ENCODE measurements at places on chromosomes 12 and 14. TPM values are rescaled to one million over a fixed set of nuclear protein-coding genes. Genes with fewer than 3 reads are reported as not detected.

RNF31 gene
- 30.3 TPM for total RNA-seq

ZNF268 gene
- 28.6 TPM for total RNA-seq

JAG2 gene
- 1.8 TPM for total RNA-seq

TAS2R42 gene
- not detected for total RNA-seq

KRT86 gene
- 0.17 TPM for total RNA-seq

LRP1-AS gene
- not detected for total RNA-seq

ISM2 gene
- total RNA-seq, result not detected

KLRB1 gene
- total RNA-seq, result not detected

SLC38A4 gene
- total RNA-seq, result 1.8 TPM

GPHN gene
- 13.9 TPM for total RNA-seq

CYP46A1 gene
- total RNA-seq, result under 0.01 TPM

CARMIL3 gene
- total RNA-seq, result 0.17 TPM

- DNase-seq, result peak; percentile 11
These were observed 49.9 kb downstream of the FUT8 start for GRCh38 chr14:65462411-65462810.

GRCh38 chr14:99636487-99636886, 8.4 kb upstream of the HHIPL1 start:
- no peak for DNase-seq

- DNase-seq, result no peak
These were observed 69.3 kb downstream of the COCH start for GRCh38 chr14:30943694-30944093.

- DNase-seq, result no peak
These were observed 70.0 kb downstream of the EPS8 start for GRCh38 chr12:15719230-15719629.

DNA sequence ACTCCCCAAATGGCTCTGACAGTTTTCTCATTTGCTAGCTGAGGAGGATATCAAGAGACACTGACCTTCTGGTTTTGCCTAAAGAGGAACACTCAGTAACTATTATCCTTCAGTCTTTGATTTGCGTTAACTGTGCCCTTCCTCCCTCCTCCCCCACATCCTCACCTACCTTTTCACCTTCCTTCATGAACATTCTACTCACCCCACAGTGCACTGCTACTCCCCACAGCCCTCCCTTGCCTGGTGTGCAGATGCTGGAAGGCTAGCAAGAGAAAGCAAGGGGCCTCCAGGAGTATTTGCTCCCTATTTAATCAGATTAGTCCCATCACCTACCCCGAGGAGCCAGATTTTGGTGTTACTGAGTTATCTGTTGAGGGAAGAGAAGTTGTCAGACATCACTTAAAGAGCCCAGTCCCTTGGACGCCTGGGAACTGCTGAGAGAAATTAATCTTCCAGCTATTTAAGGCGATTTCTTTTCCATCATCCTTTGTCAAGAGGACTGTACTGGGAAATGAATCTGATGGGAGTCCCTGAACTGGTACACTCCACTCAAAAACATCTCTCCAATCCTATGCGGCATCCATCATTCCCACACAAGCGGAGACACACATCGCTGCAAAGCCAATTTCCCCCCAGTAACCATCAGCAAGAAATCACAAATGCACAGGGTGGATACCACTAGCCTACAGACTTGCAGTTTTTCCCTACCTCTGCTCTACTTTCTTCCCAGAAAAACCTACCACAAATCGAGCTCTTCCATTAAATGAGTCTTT, 11.5 kb downstream of the PSMB5 start:
- DNase-seq, result no peak

- DNase-seq, result peak; percentile 66
These were observed at the start of gene SERPINA6 for GRCh38 chr14:94322648-94323570. Gene SERPINA6 (minus strand): TSS chr14:94323336. CDS start chr14:94314648, 8,688 bp downstream.

DNA sequence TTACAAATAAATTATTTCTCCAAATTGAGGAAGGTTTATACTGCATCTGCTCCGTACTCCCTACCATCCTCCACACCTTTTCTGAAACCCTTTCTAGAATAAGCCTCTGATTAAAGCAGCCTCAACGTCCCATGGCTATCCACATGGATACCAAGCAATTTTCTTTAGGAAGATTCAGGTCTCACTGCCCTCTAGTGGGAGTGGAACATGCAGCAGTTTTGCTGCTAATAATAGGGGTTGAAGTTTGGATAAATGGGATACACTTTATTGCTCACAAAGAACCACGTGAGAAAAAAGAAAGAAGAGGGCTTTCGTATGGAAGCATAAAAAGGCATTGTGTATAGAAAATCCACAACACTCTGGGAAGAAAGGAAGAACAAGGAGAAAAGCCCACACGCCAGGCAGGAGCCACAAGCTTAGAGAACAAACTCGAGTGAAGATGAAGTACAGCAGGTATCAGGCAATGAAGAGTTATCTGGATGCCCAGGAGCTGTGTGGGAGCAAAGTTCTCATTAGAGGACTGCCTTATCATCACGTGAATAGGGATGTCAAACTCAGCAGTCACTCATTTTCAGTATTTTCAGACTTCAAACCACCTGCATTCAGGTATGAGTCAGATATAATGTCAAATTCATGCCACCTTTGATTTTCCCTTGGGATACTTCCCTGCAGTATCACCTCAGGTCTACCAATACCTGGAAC, 45.8 kb downstream of the CCER1 start:
- DNase-seq, result peak; percentile 69

GRCh38 chr14:90781876-90782275, 34.4 kb downstream of the TTC7B start:
- no peak for DNase-seq

DNA sequence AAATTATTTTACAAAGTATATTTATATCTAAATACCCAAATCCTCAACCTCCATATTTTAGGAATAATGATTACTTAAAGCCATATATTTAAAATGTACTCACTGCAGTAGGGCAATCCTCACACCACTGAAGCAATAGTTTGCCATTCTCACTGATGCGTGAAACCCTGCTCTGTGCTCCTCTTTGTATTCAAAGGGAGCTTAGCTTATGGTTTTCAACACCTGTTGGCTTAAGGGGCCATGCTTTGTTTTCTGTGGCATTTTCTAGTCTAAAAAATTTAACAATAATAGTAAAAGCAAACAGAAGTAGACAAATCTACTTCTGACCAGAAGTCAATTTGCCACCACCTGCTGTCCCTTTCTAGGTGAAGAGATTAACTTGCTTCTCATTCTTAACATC, 294.6 kb downstream of the FLRT2 start:
- DNase-seq, result no peak

- no peak for DNase-seq
These were observed 38.4 kb upstream of the MANSC4 start for GRCh38 chr12:27818401-27818918.

- DNase-seq, result no peak
These were observed 984.8 kb downstream of the TMEM121 start for GRCh38 chr14:106511006-106511799.

GRCh38 chr14:101763941-101764709, 2.6 kb downstream of the PPP2R5C start:
- no peak for DNase-seq

- DNase-seq, result no peak
These were observed 12.5 kb downstream of the TAS2R13 start for GRCh38 chr12:10896854-10897253.

GRCh38 chr14:54667026-54667744, 100.3 kb downstream of the SAMD4A start:
- no peak for DNase-seq

- DNase-seq, result peak; percentile 91
These were observed 155.1 kb downstream of the CEP83 start for GRCh38 chr12:94304566-94305061.

- no peak for DNase-seq
These were observed 3.0 kb upstream of the KRT6A start for GRCh38 chr12:52496054-52496453.

- DNase-seq, result no peak
These were observed 56.7 kb downstream of the FBRSL1 start for GRCh38 chr12:132546647-132547046.

DNA sequence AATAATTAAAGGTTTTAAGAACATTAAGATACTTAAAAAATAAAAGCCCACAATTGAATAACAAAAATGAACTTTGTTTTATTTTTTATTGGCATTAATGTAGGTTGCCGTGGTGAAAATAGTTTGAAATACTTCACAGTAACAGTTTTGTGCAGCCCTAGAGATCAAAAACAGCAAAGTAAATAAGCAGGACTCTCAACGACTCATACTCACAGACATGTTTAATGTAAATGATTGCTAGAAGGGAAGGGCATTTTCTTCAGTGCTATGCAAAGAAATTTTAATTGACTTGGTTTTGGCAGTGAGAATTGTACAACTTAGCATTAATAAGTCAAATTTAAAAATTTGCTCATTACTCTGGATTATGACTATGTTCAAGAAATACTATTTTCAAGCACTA, 16.0 kb downstream of the TRMT5 start:
- DNase-seq, result peak; percentile 69

GRCh38 chr14:100261621-100262020, 22.7 kb downstream of the YY1 start:
- no peak for DNase-seq

- DNase-seq, result no peak
These were observed 64.6 kb downstream of the RAD52 start for GRCh38 chr12:884746-885414.

- peak; percentile 57 for DNase-seq
These were observed 3.5 kb upstream of the NFE2 start for GRCh38 chr12:54304187-54304810.

DNA sequence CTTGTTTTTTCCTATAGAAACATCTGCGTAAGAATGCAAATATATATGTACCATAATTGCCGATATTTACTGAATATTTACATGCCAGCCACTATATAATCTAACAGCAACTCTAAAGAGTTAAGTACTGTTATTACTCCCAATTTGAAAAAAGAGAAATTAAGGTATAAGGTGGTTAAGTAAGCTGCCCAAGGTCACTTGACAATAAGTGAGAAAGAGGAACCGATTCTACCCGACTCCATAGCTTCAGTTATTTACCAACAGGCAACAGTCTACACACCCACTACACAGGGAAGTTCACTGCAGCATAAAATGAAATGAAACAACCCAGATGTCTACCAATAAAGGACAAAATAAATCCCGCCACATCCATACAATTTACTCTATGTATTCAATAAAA, 1.1 kb downstream of the MIS18BP1 start:
- DNase-seq, result peak; percentile 13

- peak; percentile 13 for DNase-seq
These were observed 15.8 kb downstream of the SEL1L start for GRCh38 chr14:81517798-81518398.
